Esophagus mucosa (tissue), 1 donor: ENCODE measurements at places on chromosomes 2 and 18.

GRCh38 chr2:12320991-12321641, 395.6 kb upstream of the TRIB2 start:
- no peak for ATAC-seq

- no peak for ATAC-seq
Measured at GRCh38 chr2:135688978-135689377, 52.7 kb upstream of the UBXN4 start.

DNA sequence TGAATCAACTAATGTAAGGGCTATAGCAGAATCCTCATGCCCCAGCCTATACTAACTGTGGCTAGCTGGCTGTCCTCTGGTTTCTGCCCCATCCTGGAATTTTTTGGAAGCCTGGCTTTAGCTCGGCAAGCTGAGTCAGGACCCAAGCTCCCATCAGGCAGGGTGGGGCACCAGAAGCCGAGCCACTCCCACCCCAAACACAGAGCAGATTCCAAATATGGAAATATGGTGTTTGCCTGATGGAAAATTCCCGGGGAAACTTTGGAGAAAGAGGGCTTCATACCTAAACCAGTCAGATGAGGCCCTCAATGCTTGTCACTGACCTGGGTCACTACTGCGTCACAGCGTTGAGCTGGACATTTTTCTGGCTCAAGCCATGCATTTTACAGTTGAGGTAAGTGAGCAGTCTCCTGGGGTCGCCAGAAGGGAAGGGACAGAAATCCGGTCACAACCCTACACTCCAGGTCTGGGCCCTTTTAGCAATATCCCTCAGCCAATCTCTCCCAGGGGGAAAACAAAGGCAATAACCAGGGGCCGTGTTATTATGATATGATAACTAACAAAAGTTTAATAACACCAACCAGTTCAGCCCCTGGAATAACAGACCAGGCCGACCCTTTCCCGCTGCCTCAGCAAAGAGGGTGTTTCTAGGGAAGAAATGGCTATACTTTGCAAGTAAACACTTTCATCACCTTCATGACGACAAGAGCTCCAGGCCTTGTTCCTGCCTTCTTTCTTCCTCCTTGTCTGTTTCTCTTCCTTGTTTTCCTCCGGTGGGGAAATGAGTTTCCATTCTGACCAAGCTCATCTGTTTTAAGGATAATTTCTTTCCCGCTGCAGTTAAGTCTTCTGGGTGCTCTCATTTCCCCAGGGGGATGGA, 37.7 kb downstream of the PSD4 start:
- ATAC-seq = peak; percentile 84

DNA sequence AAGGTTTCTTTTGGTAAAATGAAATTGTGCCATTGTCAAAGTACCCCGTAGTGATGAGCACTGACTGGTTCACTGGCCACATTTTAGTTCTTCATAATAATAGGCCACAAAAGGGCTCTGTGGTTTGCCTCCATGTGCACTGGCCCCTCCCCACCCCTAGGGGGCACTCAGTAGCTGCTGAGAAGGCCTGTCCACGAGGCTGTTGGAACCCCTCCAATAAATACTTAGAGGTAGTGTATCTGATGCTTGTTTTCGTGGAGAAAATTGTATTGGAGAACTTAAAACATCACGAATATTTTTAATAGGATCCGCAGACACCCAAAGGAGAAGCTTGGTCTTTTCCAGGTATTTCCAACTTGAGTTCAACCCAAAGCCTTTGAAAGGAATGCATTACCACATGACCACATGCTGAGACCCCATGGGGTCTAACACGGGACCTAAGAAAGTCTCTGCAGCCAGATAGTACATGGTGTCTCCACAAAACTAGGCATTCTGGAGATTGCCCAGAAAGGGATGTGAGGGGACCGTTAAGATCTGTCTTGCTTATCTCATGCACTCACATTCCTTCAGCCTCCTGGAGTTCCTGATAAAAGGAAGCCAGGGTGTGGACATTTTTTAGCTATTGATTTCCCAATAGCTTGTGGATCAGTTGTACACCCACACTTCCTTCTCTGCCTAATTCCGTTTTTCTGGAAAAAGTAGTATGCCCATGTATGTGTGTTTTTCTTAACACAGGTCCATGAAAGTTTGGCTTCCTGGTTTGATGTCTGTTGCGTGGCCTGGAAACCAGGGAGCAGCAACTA, 28.5 kb upstream of the NOSTRIN start:
- ATAC-seq = peak; percentile 80

GRCh38 chr2:153717060-153717459, 154.7 kb upstream of the GALNT13 start:
- no peak for ATAC-seq
